ENCODE measurements at places on chromosomes 7 and 10.

DNA sequence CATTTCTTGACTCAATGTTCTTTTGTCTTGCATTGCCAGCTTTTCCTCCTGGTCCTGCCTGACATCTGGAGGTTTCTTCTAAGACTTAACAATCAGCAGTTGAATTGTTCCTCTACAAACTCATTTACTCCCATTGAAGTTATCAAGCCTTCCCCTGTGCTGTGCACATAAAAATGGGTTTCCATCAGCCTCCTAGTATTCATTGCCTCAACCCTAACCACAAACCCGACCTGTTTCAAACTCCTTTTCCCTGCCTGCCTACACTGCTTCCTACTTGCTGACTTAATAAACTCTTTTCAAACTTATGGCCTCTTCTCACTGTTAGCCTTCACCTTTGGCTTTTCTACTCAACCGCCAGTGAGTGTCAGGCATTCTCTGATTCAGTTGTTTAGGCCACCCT, 9.4 kb upstream of the CDK6 start:
- no peak for DNase-seq

- DNase-seq: peak; percentile 51
These were observed 708 bp downstream of the UBN2 start for GRCh38 chr7:139231513-139232376.

DNA sequence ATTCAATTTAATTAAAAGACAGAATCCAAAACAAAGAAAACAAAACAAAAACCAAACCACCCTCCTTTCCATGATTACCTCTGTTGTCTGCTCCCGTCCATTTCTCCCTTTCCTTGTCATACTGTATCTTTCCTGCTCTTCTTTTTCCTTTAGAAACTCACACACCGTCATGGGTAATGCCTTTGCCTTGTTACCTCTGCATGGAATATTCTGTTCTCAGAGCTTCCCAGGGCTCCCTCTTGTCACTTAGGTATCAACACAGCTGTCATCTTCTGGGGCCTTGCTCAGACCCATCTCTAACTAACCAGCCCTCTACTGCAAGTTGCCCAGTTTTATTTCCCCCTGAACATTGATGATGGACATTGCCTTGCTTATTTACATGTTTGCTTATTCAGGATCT, 30.2 kb upstream of the GIMAP8 start:
- no peak for DNase-seq

GRCh38 chr7:49775949-49776443, 2.6 kb downstream of the VWC2 start:
- DNase-seq: no peak

GRCh38 chr10:131440405-131441360, 129.2 kb upstream of the TCERG1L start:
- DNase-seq: no peak

- no peak for DNase-seq
These were observed 140.4 kb downstream of the NRBF2 start for GRCh38 chr10:63273577-63273976.

GRCh38 chr10:56318816-56319215, 42.2 kb downstream of the ZWINT start:
- DNase-seq: no peak

DNA sequence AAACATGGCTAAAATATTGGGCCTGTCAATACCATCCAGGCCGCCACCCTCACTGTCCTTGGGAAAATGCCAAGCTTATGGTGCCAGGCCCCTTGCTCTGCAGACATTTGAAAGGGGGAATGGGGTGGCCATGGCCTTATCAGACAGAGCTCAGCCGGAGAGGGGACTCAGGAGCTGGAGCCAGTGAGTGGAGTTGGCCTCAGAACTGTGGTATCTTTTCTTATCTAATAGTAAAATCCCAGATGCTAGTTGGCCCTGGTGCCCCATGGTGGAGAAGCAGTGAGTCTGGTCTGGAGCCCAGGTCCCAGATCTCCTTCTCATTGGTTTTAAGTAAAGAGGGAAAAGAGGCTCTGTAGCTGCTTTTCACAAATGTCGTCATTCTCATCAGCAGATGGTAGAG, 49.6 kb upstream of the SORCS3 start:
- DNase-seq: no peak

- DNase-seq: no peak
These were observed 63.2 kb downstream of the CACNB2 start for GRCh38 chr10:18203471-18203870.

DNA sequence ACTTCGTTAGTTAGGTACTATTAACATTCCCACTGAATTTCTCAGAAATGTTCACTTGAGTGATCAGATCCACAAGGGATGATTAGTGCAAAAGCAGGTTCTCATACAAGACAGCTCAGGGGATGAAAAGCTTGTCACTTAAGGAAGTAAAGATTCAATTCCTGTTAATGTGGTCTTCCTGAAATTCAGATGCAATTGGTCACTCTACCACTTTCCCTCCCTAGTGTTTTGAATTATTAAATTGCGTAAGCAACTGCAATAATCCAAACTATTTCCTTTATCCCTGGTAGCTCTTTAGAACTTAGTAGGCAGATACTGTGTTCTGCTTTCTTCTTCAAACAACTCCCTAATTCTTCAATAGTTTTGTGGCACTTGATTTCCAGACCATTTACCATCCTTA, 121.4 kb downstream of the MAGI2 start:
- no peak for DNase-seq

DNA sequence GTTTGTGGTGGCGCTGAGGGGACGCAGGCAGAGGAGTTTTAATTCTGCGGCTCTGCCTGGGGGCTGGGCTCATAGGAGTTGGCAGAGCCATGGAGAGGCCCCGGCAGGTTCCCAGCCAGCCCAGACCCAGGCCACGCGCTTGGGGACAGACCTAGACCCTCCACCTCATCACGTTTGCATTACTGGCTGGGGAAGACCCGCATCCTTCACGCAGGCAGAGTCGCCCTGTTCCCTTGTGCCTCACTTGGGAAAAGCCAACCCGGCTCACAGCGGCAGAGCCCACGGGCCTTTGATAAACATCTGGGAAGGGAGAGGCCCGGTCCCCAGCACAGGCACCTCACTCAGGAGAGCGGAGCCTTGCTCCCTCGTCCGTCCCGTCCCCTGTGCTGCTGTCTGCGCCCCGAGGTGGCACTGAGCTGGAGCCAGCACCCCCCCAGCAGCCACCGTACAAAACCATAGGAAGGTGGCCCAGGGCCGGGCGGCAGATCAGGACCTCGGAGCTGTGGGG, 112.8 kb downstream of the CYTH3 start:
- DNase-seq: no peak

- no peak for DNase-seq
These were observed 313.3 kb downstream of the FGFR2 start for GRCh38 chr10:121284936-121285335.

GRCh38 chr10:26372513-26373354, 65.4 kb upstream of the APBB1IP start:
- no peak for DNase-seq

DNA sequence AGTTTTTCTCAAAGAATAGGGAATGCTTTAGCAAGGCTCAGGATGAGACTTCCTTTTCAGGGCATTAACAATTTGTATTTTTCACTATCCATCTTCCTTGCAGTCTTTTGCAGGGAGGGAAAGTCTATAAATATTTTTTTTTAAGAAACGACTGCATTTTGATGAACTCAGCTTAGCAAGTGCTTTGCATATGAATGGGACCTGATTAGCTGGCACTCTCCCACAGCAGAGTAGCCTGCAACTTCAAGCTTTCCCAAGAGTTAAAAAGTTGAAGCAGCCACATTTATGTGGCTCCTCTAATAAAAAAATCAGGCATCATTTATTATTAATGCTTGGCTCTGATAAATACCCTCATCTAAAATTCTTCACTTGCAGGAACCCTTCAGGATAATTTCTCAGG, 134.0 kb downstream of the GRID1 start:
- DNase-seq: no peak

- no peak for DNase-seq
These were observed 17.6 kb downstream of the NUP205 start for GRCh38 chr7:135575296-135575695.

GRCh38 chr10:3873728-3874461, 88.9 kb upstream of the KLF6 start:
- no peak for DNase-seq

DNA sequence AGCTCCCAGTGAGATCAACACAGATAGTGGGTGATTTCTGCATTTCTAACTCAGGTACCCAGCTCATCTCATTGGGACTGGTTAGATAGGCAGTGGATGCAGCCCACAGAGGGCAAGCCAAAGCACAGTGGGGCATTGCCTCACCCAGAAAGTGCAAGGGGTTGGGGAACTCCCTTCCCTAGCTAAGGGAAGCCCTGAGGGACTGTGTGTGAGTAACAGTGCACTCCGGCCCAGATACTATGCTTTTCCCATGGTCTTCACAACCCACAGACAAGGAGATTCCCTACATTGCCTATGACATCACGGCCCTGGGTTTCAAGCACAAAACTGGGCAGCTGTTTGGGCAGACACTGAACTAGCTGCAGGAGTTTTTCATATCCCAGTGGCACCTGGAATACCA, 62.8 kb downstream of the PPP1R3A start:
- no peak for DNase-seq

DNA sequence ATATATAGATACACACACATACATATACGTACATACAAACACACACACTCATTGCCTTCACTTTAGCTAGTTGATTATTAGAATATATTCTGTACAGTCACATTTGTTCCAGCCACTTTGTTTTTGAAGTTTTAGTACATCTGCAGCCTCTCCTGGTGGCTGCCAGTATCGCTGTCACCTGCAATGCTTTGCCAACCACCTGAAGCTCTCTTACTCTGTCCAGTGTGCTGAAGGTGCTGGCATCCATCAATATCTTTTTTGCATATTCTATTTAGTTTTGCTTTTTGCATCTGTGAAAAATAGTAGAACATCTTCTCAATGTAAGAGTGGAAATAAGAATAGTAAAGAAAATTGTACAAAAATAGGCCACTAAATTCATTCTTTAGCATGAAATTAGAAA, 388.6 kb downstream of the EXOC4 start:
- no peak for DNase-seq

DNA sequence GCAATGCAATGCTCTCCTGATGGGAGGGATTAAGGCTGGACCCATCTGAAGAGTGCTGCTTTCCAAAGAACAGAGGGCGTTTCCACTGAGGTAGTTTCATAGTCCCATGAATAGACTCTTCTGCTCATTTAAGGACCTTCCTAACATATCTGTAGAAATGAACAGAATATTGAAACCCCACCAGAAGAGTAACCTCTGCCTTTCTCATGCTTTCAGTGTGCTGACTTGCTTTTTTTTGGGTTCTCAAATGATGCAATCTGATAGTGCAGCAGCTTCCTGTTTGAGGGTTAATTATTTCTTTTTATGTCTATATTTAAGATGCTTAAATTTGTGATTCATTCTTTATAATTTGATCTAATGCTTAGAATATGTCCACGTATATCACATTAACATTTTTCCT, 82.2 kb downstream of the GATA3 start:
- DNase-seq: no peak

GRCh38 chr10:58152673-58153263, 114.9 kb downstream of the IPMK start:
- peak; percentile 53 for DNase-seq

- no peak for DNase-seq
These were observed 44.0 kb downstream of the CCDC7 start for GRCh38 chr10:32489901-32490300.

DNA sequence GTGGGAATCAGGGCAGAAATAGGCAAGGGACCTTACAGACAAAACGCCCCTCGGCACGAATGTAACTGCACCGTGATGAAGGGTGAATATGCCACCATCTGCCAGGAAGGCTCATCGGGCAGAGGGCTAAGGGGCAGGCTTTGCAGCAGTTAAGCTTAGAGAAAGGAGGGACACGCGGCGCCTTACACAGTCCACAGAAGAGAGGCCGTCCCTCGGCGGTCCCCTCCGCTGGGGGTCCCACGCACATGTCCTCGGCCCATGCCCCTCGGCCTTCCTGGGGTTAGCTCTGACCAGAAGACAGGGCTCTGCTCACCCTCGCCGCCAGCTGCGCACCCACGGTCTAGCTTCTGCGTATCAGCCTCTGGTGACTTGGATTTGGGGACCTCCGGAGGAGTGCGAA, 141.1 kb downstream of the DYNC2I1 start:
- no peak for DNase-seq

- peak; percentile 93 for DNase-seq
These were observed 57.8 kb upstream of the PCGF5 start for GRCh38 chr10:91162495-91163268.

- no peak for DNase-seq
These were observed 26.0 kb upstream of the MXI1 start for GRCh38 chr10:110181451-110181850.

DNA sequence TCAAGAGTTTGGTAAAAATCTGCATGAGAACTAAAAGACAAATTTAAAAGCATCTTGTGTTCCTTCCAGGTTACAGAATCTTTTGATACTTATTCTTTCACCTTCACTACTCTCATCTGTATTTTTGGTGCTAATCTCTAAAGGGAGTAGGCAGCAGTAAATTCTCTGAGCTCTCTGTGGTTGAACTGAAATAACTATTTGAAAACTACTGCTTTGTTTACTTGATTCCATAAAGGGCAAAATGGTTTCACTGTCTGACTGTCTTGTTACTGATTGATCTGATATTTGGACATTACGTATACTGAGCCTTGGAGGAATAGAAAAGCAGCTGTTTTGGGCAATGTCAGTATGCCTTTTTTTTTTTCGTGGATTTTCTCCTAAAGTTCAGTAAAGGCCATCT, 103.3 kb downstream of the CHRM2 start:
- no peak for DNase-seq

GRCh38 chr10:12902135-12902572, 99.4 kb downstream of the CCDC3 start:
- DNase-seq: peak; percentile 52

DNA sequence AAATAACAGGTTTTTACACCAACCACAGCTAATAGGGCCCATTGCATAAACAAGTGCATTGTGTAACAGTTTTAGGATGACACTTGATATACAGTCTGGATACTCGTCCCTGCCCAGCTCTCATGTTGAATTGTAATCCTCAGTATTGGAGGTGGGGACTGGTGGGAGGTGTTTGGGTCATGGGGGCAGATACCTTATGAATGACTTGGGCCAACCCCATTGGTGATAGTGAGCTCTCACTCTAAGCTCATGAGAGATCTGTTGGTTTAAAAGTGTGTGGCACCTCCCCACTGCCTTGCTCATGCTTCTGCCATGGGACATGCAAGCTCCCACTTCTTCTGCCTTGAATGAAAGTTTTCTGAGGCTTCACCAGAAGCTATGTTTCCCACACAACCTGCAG, 136.7 kb downstream of the PDE1C start:
- no peak for DNase-seq

DNA sequence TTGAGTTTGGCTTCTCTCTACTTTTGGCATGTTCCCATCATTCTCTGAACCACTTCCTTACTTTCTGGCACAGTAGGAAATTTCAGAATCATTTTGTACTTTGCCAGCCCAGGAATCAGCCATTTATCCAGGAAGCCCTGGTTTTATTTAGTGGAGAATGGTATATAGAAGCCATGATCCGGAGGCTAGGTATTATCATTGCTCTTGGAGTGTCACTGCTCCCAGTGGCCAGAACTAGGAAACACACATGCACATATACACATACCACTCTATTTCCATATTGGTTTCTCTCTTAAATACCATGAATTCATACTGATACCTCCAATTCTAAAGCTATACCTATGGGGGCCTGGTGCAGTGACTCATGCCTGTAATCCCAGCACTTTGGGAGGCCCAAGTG, 36.3 kb downstream of the SUFU start:
- DNase-seq: no peak

GRCh38 chr7:116037401-116037800, 6.8 kb upstream of the TFEC start:
- DNase-seq: no peak

Data from left lobe of liver (tissue), 2 donors.